CD4-positive, alpha-beta T cell treated with Interferon gamma for 1 hour (primary cell): ENCODE measurements at places on chromosomes 11 and 22.

- DNase-seq: no peak
These were observed 132.0 kb upstream of the NAV2 start for GRCh38 chr11:19580646-19581045.

DNA sequence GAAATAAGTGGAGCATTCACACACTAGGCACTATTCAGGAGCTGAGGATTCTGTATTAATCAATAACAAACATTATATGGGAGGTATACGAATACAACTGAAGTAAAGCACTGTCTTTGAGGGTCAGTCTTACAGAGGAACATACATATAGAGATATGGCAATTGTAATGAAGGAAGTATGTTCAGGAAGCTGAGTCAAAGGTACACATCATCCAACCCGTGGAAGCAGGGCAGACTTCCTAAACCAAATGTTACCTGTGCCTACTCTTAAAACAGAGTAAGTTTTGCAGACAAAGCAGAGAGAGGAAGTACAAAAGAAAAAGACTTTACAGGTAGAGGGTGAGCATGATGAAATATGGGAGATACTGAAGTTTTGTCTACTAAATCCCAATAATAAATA is 481.2 kb upstream of the ARHGAP42 start:
- DNase-seq: no peak

GRCh38 chr11:112584672-112585071 is 324.0 kb upstream of the PLET1 start:
- no peak for DNase-seq

GRCh38 chr11:107953446-107953845 is 25.2 kb downstream of the RAB39A start:
- DNase-seq: no peak

DNA sequence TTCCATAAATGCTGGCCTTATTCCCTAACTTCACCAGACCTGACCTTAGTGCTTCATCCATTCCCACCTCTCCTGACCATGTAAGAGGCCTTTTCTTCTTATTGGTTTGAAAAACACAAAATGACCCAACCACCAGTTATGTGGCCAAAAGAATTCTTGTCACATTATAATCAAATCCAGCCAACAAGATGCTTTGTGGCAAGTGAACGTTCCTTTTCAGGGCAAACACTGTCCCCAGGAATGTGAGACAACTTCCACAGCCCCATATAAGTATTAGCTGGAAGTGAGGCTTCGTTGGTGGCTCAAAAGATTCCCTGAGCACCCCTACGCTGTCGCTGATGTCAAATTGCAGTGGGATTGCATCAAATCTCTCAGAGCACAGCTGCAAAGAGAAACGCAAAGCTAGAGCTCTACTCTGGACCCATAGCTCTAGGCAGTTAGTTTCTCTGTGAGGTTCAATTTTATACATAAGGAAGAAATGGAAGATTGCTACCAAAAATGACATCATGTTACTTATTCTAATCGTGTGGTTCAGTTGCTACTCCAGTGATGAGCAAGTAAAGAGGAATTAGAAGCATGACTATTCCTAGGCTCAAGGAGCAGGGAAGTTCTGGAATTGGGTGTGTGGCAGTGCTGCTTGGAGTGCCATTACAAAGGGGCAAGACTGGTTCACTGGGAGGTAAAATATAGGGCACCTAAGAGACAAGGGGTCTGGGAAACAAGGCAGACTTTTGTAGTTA is 26.1 kb downstream of the GLYATL1 start:
- no peak for DNase-seq

GRCh38 chr11:108938604-108939003 is 273.7 kb downstream of the DDX10 start:
- DNase-seq: no peak

GRCh38 chr11:61777234-61778090 is 14.9 kb downstream of the TMEM258 start:
- peak; percentile 62 for DNase-seq

GRCh38 chr11:67366546-67366945 is 6.9 kb downstream of the CLCF1 start:
- no peak for DNase-seq
